ENCODE measurements at places on chromosomes 11 and 22.
A peak's percentile ranks its signal among the peaks of the same experiment; 100 is the strongest.

DNA sequence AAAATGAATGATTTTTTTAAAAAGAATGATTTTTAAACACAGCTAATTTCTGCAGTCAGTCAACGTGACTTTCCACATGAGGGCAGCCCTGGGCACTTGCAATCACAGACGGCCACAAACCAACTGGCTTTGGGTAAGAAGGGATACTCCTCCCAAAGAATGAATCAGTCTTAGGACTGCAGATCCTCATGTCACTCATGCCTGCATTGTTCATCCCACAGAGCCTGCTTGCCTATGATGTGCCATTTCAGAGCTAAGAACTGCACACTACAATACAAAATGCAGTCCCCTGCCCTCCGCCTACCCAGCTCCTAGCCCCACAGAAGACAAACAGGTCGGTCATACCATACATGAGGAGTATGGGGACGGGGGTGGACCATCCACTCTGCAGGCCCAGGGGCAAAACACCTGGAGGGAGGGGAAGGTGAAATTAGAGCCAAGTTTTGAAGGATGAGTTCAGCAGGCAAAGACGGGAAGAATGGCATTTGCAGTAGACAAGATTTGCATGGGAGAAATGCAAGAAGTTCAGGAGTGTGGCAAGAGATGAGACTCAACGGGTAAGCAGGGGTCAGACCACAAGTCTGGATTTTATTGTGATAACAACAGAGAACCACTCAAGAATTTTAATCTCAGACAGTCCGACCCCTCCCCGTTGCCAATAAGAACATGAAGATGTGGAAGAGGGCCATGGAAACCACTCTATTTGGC, 24.7 kb downstream of the PACSIN2 start:
- DNase-seq = no peak

DNA sequence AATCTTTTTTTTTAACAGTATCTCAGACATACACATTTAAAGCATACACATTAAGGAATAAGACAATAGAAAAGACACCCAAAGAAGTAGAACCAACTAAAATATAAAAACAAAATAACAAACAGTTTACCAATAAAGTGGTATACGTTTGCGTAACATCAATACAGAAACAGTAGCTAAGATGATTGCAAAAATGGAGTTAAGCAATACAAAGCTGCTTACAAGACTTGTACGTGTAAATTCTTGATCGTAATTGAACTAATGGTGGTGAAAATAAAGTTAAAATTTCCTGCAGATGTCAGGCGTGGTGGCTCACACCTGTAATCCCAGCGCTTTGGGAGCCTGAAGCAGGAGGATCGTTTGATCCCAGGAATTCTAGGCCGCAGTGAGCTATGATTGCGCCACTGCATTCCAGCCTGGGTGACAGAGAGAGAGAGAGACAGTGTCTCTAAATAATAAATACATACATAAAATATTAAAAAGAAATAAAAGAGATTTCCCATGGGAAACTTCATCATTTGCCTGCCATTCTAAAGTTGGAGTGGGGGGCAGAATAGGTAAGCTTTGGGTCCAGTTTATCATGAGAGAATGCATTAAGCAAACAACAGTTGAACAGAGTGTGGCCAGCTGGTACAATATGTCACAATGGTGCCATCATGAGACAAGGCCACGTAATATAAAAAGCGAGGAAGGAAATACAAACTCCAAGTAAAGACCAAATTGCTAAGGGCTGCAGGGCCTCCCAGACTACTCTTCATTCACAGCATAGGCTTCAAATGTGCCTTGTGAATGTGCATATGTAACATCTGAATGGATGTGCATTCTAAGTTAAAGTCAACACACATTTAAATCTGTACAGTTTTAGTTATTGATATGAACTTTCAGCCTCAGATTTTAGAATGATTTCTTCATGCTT, 38.9 kb upstream of the EED start:
- DNase-seq = no peak

- peak; percentile 55 for DNase-seq
Measured at GRCh38 chr22:29245626-29246385, 22.0 kb downstream of the RHBDD3 start.

DNA sequence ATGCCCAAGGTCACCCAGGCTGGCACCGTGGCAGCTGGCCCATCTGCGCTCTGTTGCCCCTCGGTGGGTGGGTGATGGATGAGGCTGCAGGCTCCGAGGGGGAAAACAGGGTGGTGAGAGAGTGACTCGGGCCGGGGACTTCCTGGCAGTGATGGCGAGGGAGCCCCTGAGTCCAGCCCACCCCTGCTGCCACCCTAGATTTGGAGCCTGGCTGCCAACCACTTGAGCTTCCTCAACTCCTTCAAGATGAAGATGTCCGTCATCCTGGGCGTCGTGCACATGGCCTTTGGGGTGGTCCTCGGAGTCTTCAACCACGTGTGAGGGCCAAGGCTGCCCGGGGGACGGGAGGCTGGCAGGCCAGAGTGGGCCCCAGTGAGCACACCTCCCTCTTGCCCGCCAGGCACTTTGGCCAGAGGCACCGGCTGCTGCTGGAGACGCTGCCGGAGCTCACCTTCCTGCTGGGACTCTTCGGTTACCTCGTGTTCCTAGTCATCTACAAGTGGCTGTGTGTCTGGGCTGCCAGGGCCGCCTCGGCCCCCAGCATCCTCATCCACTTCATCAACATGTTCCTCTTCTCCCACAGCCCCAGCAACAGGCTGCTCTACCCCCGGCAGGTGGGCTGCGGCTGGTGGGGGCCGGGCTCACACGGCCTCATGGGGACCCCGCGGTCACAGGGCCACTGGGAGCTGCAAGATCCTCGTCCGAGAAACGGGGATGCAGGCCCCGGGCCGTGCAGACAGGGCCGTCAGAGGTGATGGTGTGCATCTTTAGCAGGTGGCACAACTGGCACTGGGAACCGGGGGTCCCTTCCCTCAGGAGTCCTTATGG, 10.1 kb downstream of the TCIRG1 start:
- DNase-seq = no peak

GRCh38 chr11:102806296-102806695, 8.3 kb upstream of the MMP1 start:
- no peak for DNase-seq

DNA sequence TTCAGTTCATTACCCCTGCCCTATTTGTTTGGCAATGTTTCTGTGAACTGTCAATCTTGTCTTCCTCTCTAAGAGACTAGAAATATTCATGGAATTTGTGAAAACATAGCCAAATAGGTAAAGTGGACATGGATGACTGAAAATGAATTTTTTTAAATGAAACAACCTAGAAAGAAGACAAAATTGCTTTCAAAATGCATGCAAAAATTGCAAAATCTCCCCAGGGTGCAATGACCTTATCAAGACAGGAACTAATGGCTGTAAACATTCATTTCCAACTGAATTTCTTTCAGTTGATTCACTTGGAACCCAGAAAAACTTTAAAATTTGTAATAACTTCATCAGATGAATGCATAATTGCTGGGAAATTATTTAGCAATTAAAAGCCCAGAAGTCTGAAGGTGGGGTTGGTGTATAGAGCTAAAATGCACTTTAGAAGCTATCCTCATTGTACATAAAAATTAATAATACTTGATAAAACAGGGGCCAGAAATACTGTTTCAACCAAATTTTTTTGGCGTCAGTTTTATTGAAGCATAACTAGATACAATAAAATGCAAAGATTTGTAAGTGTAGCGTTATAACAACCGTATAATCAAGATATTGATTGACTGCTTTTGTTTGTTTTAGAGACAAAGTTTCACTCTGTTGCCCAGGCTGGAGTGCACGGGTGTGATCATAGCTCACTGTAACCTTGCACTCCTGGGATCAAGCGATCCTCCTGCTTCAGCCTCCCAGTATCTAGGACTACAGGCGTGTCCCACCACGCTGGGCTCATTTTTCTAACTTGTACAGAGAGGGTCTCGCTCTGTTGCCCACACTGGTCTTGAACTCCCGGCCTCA, 27.6 kb upstream of the SLC35C1 start:
- no peak for DNase-seq

GRCh38 chr11:58726737-58727414, 4.9 kb downstream of the GLYAT start:
- DNase-seq = peak; percentile 51

DNA sequence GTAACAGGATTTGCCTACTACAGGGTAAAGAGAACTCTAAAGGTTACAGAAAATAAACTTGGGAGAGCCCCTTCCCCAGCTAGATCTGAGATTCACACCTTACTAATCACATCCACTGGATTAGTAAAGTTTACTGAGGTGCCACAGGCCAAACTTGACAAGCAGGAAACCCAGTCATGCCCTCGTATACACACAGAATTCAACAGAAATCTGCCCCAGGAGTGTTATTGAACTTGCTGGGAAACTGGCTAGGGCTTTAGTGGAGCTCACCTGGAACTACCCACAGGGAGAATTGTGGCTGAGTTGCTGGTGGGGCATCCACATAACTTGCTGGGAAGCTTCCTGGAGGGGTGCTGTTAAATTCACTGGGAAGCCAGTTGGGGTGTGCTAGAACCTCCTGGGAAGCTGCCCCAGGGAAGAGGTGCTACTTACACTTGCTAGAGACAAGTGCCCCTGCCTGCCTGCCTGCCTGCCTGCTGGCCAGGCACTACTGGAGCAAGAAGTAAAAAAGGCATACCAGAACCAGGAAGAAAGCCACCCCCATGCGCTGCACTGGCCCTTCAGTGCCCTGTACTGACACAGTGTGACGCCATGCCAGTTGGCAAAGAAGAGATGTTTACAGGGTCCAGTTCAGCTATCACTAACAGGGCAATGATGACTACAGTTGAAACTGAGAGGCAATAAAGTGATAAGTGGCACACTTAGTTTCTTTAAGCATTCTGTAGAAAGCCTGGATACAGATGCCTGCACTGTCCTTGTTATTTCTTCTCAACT, 106.5 kb downstream of the ALX4 start:
- DNase-seq = no peak

GRCh38 chr11:119126675-119127268, 5.4 kb downstream of the HINFP start:
- DNase-seq = no peak

GRCh38 chr11:68469122-68469521, 8.6 kb downstream of the PPP6R3 start:
- no peak for DNase-seq

DNA sequence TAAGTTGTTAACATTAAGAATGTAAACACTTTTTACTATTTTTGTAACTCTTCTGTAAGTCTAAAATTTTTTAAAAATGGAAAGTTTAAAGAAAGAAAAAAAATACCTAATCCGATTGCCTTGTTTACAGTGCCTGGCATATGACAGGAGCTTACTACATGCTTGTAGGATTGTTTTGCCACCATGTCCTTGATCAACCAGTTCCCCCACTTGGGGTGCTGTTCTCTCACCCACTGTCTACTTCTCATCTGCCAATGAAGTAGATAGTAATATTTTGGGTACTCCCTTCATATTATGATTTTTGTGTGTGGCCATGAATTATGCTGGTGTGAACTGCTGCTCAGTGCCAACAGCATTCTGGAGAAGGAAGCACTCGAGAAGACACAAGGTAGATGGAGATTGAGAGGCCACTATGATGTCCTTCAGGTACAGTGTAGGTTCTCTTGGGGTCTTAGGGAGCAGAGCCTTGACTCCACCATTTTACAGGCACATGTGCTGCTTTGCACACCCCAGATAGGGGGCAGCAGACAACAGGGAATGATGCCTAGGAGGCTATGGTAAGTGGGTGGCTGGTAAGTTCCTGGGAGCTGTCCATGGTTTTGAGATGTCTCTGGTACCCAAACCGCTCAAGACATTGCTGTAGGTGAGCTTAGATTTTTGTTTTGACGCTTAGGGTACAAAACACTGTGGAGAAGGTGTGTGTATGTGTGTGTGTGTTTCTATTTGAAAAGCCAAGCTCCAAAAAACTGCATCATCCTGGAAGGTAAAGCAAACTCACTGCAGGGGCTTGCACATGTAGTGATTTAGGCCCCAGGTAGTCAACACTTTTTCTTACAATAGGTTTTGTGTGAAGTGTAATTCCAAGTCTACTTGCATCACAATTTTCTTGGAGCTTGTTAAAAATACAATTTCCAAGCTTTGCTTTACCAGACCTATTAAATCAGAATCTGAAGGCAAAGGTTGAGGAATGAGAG, 494.5 kb upstream of the LARGE1 start:
- no peak for DNase-seq

GRCh38 chr11:129323896-129324502, 51.6 kb upstream of the BARX2 start:
- DNase-seq = no peak
